Mammary epithelial cell (primary cell): ENCODE measurements at places on chromosomes 3 and 15. TPM values are rescaled to one million over a fixed set of nuclear protein-coding genes. Genes with fewer than 3 reads are reported as not detected.

PCOLCE2 gene
- 2.9 TPM for polyA plus RNA-seq

NLGN1 gene
- polyA plus RNA-seq: not detected

GOLGA6A gene
- polyA plus RNA-seq: not detected

ABHD6 gene
- 7.1 TPM for polyA plus RNA-seq

DPP8 gene
- 13.3 TPM for polyA plus RNA-seq

WDR72 gene
- polyA plus RNA-seq: 0.01 TPM

TRAT1 gene
- polyA plus RNA-seq: not detected

GOLGA8S gene
- polyA plus RNA-seq: not detected

CD80 gene
- polyA plus RNA-seq: not detected

ZNF860 gene
- 4.4 TPM for polyA plus RNA-seq

EFCC1 gene
- polyA plus RNA-seq: not detected

TMF1 gene
- 11.9 TPM for polyA plus RNA-seq

ETV5 gene
- 32.9 TPM for polyA plus RNA-seq

SEC61A1 gene
- 230 TPM for polyA plus RNA-seq

NR1D2 gene
- 6.1 TPM for polyA plus RNA-seq
